H9 (cell line): ENCODE measurements at places on chromosomes 7 and 10. TPM values are rescaled to one million over a fixed set of nuclear protein-coding genes. Genes with fewer than 3 reads are reported as not detected.
A peak's percentile ranks its signal among the peaks of the same experiment; 100 is the strongest.

- H3K27ac ChIP-seq: no peak overlapping the region
- no peak for DNase-seq
- peaks cover 3% of the 10 kb centered on the region; the same call in 1 of the 2 replicates for H3K4me1 ChIP-seq
- no peaks in the 10 kb centered on the region for H3K27me3 ChIP-seq
Observed at GRCh38 chr7:124250297-124251034, 217.6 kb upstream of the TMEM229A start.

GRCh38 chr7:69932034-69932628, 333.9 kb downstream of the AUTS2 start:
- no peaks in the 10 kb centered on the region for H3K27me3 ChIP-seq
- no peak for DNase-seq
- no peaks in the 10 kb centered on the region for H3K36me3 ChIP-seq
- no peak overlapping the region for H3K4me3 ChIP-seq

DNA sequence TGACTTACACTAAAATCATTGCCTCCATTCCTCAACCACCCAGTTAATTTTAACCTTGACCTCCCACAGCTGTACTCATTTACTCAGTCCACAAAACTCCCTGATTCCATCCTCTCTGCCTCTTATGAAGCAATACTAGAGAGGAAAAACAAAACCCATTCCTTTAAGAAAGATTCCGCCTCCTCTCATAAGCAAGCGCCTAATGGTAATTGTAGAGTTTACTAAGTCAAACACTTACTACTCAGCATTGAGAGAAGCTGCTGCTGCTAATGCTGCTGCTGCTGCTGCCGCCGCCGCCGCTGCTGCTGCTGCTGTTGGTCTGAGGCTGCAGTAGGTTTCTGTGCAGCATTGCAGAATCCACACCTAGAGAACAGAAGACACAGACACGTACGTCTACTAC, 2.1 kb upstream of the ADD3 start:
- peaks cover 12% of the 10 kb centered on the region for H3K4me1 ChIP-seq
- H3K36me3 ChIP-seq: no peaks in the 10 kb centered on the region
- peak; percentile 45 for DNase-seq
- H3K27ac ChIP-seq: no peak overlapping the region
- no peaks in the 10 kb centered on the region for H3K27me3 ChIP-seq

GRCh38 chr7:4416396-4417056, 265.6 kb upstream of the FOXK1 start:
- H3K4me1 ChIP-seq: no peaks in the 10 kb centered on the region
- no peak overlapping the region for H3K4me3 ChIP-seq
- no peak for DNase-seq
- H3K36me3 ChIP-seq: no peaks in the 10 kb centered on the region; the same call in 1 of the 2 replicates
- no peak overlapping the region for H3K27ac ChIP-seq

GRCh38 chr7:91405092-91405788, 141.0 kb downstream of the FZD1 start:
- H3K4me3 ChIP-seq: no peak overlapping the region
- no peak for DNase-seq
- no peaks in the 10 kb centered on the region for H3K4me1 ChIP-seq
- no peak overlapping the region for H3K27ac ChIP-seq
- H3K36me3 ChIP-seq: no peaks in the 10 kb centered on the region

DNA sequence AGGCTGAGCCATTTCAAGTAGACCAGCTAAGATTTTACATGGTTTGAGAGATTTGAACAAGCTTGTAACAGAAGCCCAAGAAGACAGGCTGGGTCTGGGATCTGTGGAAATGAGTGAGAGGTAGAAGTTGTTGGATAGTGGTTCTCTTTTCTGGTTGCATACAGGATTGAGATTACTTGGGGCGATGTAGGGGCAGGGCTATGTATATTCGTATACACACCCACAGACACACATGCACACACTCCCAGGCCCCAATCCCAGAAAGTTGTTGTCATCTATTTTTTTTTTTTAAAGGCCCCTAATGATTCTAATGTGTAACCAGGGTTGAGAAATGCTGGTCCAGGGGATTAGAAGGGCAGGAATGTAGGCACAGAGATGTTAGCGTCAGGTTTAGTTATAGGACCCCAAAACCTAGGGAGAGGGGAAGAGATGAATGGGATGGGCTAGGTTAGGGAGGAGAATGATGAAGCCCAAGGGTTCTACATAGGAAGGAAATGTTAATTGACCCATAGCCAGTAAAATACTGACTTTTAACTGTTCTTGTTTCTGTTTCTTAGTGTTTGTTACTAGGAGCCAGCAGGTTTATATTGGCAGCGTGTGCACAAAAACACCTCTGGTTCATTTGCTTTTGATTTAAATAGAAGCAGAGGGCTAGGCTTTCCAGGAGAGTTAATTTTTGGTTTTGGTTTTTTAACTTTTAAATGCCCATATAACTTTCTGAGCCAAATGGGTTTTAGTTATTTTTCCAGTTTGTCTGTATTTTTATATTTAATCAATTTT, 7.8 kb downstream of the TAX1BP1 start:
- H3K4me3 ChIP-seq: no peak overlapping the region
- no peak for DNase-seq
- H3K27ac ChIP-seq: no peak overlapping the region
- H3K36me3 ChIP-seq: peaks cover 22% of the 10 kb centered on the region
- H3K4me1 ChIP-seq: no peaks in the 10 kb centered on the region

GRCh38 chr10:34223658-34224057, 591.4 kb downstream of the PARD3 start:
- no peaks in the 10 kb centered on the region for H3K27me3 ChIP-seq
- no peak overlapping the region for H3K27ac ChIP-seq
- H3K4me1 ChIP-seq: no peaks in the 10 kb centered on the region
- H3K36me3 ChIP-seq: peaks cover 5% of the 10 kb centered on the region

The DDC gene
- not detected in 2 replicates for total RNA-seq

The CLEC5A gene
- total RNA-seq: not detected in 2 replicates

The CTNNA3 gene
- total RNA-seq: 2.3 and 3.3 TPM in 2 replicates

- H3K36me3 ChIP-seq: peaks cover 25% of the 10 kb centered on the region
- peak; percentile 37 for DNase-seq
Observed at GRCh38 chr7:117835016-117835664, 38.1 kb downstream of the CTTNBP2 start.

The CFAP43 gene
- total RNA-seq: 0.26 and 0.64 TPM in 2 replicates

DNA sequence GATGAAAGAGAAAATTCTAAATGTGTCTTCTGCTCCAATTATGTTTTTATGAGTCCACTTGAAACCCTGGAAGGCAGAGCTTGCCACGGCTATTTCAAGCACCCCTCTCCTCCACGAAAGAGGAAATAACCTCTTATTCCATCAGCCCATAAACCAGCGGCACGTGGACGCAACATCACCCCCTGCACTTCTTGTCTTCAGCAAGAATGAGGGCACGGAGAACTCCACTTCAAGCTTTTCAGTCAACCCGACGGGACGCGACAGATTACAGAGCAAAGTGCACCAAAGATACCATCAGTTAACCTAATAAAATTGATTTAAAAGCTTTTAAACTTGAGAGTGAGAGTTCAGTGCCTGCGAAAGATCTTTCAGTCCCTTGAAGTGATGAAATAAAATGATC, 406.3 kb downstream of the GALNT17 start:
- no peak for DNase-seq
- peaks cover 25% of the 10 kb centered on the region for H3K36me3 ChIP-seq
- H3K4me3 ChIP-seq: no peak overlapping the region
- no peaks in the 10 kb centered on the region for H3K4me1 ChIP-seq
- no peak overlapping the region for H3K27ac ChIP-seq

The BPGM gene
- total RNA-seq: 14.0 and 14.4 TPM in 2 replicates
